Skeletal muscle tissue (tissue), 5 donors: ENCODE measurements at places on chromosomes 1 and 21. TPM values are rescaled to one million over a fixed set of nuclear protein-coding genes. Genes with fewer than 3 reads are reported as not detected.

Gene RC3H1
- total RNA-seq, result 19.8 TPM

Gene RGS21
- total RNA-seq, result not detected

Gene MSTO1
- total RNA-seq, result 16.2 TPM

Gene CD84
- 3.1 TPM for total RNA-seq

Gene CAMSAP2
- total RNA-seq, result 23.0 TPM

Gene NBPF10
- total RNA-seq, result 1.6 TPM

Gene CAMK1G
- total RNA-seq, result not detected

Gene CRABP2
- total RNA-seq, result 57.4 TPM

Gene MTARC1
- 5.2 TPM for total RNA-seq

Gene NES
- total RNA-seq, result 494 TPM

Gene FBXO2
- total RNA-seq, result 0.52 TPM

Gene CFAP107
- under 0.01 TPM for total RNA-seq

Gene PPOX
- total RNA-seq, result 13.6 TPM

Gene DNAJC28
- 2.1 TPM for total RNA-seq

Gene DCST1
- not detected for total RNA-seq

Gene CATSPERE
- 3.1 TPM for total RNA-seq

Gene BSND
- not detected for total RNA-seq

Gene ZNF648
- under 0.01 TPM for total RNA-seq

Gene OR10J1
- not detected for total RNA-seq

Gene SERTAD4
- total RNA-seq, result 1.6 TPM

Gene DMRTA2
- total RNA-seq, result under 0.01 TPM

Gene CASQ1
- 616 TPM for total RNA-seq

Gene IL22RA1
- total RNA-seq, result not detected

Gene HNRNPU
- 342 TPM for total RNA-seq

Gene CNR2
- total RNA-seq, result under 0.01 TPM

Gene ASPM
- total RNA-seq, result 5.7 TPM

Gene IFFO2
- total RNA-seq, result 3.7 TPM

Gene OPRD1
- 0.52 TPM for total RNA-seq

Gene TRIM46
- under 0.01 TPM for total RNA-seq

Gene PLA2G2C
- total RNA-seq, result not detected

Gene IRF6
- total RNA-seq, result 0.52 TPM

Gene ITLN2
- not detected for total RNA-seq

Gene SCNM1
- total RNA-seq, result 24.5 TPM

Gene PCNX2
- 23.5 TPM for total RNA-seq

Gene TTC34
- under 0.01 TPM for total RNA-seq

Gene SMCP
- not detected for total RNA-seq

Gene FMO2
- total RNA-seq, result 0.52 TPM

Gene XPR1
- 13.0 TPM for total RNA-seq

Gene DCDC2B
- total RNA-seq, result not detected

Gene GRIK3
- 0.52 TPM for total RNA-seq

Gene LCE2C
- not detected for total RNA-seq

Gene KCNA3
- total RNA-seq, result 0.52 TPM
